ENCODE measurements at places on chromosomes 6 and 20.
A peak's percentile ranks its signal among the peaks of the same experiment; 100 is the strongest.

DNA sequence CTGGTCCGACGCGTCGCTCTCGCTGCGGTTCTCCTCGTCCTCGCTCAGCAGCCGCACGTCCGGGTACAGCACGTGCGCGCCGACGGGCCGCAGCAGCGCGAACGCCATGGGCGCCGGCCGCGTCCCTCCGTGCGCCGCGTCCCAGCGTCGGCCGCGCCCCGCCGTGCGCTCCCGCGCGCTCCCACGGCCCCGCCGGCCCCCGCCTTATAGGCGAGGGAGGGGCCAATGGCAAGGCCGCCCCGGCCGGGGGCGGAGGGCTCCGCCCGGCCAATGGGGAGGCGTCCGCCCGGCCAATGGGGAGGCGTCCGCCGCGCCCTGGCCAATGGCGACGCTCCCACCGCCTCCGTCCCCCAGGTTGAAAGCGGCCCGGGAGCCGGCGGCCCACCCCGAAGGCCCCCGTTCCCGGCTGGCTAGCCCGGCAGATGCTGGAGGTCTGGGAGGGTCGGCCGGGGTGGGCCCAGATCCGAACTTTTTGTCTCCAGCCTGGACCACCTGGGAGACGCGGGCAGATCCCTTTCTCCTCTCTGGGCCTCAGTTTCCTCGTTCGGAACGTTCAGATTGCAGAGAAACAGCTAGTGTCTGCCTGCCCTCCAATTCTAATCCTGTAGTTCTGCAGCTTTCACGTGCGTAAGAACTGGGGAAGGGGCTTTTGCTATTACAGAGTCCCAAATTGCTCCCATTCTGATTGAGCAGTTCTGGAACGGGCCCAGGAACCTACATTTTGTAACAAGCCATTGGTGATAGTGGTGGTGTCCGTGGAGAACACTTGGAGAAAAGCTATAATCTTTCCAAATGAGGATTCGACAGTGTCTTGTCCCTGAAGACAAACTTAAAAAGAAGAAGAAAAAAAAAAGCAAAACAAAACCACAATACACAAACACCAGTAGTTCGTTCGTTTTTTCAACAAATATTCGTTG lies at the start of gene TCF15:
Gene TCF15 (minus strand): TSS at position 180 of the 917 bp plus-strand sequence. CDS start 72 bp downstream, at position 108.
- DNase-seq = no peak

GRCh38 chr6:146335336-146335735 lies 208.3 kb upstream of the RAB32 start:
- DNase-seq = no peak

DNA sequence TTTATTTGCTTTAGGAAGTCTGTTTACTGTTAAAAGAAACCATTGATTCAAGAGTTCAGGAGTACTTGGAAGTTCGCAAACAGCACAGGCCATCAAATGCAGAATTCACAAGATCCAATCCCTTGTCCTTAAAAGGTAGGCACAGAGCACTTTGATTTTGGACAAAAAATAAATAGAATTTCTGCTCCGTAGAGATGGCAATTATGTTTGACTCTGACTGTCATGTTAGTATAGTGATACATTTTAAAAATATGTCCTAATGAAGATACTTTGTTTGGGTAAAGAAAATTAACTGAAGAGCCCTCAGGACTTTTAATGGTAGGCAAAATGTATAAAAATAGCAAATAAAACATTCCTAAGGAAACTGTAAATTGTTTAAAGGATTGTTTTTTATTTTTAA lies 113.1 kb downstream of the JAG1 start:
- DNase-seq = no peak

- no peak for DNase-seq
These were observed 48.8 kb downstream of the PRR18 start for GRCh38 chr6:166259296-166259977.

DNA sequence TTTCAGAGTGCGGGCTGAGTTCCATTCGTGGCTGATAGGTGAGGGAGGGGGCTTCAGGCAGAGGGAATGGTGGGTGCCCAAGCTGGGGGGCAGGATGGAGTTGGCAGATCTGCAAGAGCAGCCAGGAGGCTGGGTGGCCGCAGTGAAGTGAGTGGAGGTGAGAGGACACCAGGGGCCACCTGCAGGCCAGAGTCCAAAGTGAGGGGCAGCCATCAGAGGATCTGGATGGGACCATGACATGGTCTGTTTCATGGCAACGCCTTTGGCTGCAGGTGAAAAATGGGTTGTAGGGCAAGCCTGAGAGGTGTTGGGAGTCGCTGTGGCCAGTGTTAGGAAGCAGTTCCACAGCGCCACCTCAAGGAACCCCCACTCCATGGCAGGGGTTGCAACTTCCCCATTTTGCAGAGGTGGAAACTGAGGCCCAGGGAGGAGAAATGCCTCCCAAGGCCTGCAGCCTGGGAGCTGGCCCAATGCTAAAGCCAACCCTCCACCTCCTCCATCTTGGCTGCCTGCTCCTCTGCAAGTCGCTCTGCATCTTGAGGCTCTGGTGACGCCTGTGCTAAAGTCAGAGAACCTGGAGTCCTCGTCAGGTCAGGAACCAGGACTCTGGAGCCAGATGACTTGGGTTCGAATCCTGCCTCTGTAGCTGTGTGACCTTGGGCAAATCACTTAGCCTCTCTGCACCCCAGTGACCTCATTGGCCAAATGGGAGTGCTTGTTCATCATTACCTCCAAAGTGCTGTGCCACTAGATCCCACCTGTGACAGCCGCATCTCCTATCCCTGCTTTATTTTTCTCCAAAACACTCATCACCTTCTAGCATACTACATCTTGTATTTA lies 153.8 kb downstream of the CEBPB start:
- DNase-seq = no peak

GRCh38 chr6:123625696-123626095 lies 11.1 kb downstream of the TRDN start:
- DNase-seq = no peak

- no peak for DNase-seq
These were observed 2.1 kb downstream of the UBE2J1 start for GRCh38 chr6:89350281-89350966.

GRCh38 chr20:35615667-35616464 lies at the start of gene SPAG4:
Gene SPAG4 (plus strand): TSS chr20:35615829. CDS start chr20:35616004, 175 bp downstream.
- no peak for DNase-seq

DNA sequence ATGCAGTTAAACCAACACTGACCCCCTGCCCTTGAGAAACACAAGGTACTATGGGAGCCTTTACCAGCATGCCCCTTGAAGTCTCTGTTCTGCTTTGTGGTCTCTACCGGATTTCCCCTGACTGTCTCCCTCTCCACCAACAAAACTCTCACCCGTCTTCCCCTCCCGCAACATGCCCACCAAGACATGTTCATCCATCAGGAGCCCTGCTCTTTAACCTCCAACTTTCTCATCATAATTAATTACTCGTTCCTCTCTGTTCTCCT lies 1.1 kb downstream of the ZNF165 start:
- no peak for DNase-seq

GRCh38 chr20:38970302-38970701 lies 8.2 kb downstream of the DHX35 start:
- peak; percentile 70 for DNase-seq

DNA sequence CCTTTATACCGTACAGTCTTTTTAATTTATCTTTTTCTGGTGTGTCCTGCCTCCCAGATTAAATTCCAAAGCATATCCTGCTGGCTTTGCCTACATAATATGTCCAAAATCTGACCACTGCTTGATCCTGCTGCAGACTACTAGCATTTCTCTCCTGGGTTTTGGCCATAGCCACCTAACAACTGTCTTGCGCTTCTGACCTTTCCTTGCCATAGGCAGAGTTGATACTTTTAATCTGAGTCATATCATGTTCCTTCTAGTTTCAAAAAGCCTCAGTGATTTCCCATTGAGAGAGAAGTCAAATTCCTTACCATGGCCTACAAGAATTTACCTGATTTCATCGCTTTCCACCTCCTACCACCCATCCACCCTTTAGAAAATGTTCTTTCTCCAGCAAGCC lies 104.8 kb downstream of the BCKDHB start:
- no peak for DNase-seq

DNA sequence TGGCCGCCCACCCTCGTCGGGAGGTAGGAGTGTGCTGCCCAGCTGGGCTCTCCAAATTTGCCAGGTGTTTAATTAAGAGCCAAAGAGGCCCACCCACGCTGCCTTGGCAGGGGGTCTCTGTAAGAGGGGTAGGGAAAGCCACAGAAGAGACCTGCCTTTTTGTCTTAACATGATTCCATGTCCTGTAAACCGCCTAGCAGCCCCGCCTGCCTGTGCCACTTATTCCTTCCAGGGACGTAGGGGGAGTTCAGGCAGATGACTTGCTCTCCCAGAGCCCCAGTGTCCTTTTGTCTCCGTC lies 2.1 kb downstream of the FAM210B start:
- DNase-seq = no peak

DNA sequence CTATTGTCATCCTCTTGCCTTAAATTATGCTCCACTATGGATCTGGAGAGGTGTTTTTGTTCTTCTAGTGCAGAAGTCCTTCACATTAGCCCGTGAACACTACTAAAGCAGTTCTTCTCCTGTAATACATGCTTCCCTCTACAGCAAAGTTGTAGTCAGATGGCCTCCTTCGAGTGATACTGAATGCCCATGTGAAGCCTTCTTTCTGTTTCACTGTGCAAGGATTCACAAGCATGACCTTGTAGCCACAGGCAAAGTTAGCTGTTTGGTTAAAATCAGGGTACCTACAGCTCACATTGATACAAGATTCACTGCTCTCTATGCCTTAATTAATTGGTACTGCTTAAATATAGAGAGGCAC lies 47.6 kb downstream of the ARHGAP18 start:
- DNase-seq = no peak

GRCh38 chr6:98864497-98864896 lies 30.1 kb downstream of the POU3F2 start:
- no peak for DNase-seq

GRCh38 chr20:22430154-22430745 lies 154.1 kb downstream of the FOXA2 start:
- DNase-seq = no peak

DNA sequence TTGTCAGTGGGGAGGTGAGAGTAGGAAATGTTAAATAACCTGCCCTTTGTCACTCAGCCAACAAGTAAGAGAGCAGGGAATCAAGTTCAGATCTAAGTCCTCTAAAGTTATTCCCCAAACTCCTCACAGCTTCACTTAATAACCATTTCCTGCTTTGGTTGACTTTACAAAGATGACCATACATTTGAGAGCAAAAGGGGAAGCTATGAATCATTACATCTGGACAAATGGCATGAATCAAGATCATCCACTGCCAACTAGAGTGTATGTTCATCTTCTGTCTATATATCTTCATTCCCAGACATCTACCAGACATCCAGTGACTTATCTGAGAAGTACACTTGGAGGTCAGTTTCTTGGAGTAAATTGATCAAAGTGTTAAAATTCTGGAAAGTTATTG lies 15.1 kb upstream of the HIVEP2 start:
- no peak for DNase-seq

GRCh38 chr6:134172706-134173365 lies 120.4 kb upstream of the SLC2A12 start:
- DNase-seq = no peak

DNA sequence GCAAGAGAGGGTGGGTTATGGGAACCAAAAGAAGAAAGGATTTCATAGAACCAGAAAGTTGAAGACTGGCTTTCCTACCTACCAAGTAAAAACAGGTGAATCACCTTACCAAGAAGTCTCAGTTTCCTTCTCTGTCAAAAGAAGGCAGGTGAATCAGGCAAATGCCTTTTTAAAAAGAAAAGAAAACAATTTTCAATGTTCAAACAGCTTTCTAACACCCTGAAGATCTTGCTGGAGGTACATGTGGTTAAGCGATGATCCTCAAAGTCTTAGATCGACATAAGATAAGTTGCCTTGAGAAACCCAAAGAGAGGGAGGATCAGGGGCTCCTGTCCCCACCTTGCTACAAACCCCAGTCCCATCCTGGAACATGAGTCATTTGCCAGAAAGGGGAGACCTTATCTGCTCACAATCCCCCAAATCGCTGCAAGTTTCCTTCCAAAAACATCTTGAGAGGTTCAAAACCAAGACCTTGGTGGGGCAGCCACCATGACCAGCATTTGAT lies 71.6 kb downstream of the NFATC2 start:
- no peak for DNase-seq

- DNase-seq = no peak
These were observed 45.3 kb downstream of the CLIC5 start for GRCh38 chr6:45970326-45970725.

DNA sequence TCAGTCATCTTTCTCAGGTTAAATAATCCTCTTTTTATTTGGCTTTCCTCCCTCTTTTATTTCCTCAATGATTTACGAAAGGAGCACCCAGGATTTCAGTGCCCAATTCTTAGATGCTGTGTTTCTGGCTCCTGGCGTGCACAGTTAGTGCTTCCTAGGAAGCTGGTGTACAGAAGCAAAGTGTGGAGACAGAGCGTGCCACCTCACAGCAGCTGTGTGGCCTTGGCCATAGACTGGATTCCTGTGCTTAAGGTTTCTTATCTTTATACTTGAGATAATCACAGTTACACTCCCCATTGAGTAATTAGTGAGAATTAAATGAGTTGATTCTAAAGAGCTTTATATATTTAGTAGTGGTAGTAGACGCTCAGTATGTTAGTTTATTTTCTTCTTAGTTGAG lies 39.7 kb upstream of the GJA1 start:
- no peak for DNase-seq

DNA sequence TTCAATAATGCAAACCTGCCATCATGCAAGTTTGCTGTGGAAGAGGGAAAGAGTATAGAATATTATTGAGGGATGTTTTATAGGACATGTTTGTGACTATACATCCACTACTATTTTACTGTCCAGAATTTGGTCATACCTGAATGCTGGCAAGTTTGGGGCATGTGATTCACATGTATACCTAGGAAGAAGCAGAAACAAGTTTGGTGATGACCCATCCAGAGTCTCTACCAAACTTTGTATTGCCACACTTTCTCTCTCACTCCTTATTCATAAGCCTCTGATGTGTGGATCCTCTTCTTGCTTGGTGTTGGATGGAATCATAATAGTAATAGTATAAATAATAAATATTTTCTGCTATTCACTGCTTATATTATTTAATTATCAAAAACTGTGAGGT lies 108.5 kb upstream of the FLRT3 start:
- DNase-seq = no peak

- DNase-seq = no peak
These were observed 268.3 kb downstream of the TFAP2C start for GRCh38 chr20:56897318-56897957.

- DNase-seq = no peak
These were observed 67.2 kb upstream of the TRAF3IP2 start for GRCh38 chr6:111672761-111673450.

DNA sequence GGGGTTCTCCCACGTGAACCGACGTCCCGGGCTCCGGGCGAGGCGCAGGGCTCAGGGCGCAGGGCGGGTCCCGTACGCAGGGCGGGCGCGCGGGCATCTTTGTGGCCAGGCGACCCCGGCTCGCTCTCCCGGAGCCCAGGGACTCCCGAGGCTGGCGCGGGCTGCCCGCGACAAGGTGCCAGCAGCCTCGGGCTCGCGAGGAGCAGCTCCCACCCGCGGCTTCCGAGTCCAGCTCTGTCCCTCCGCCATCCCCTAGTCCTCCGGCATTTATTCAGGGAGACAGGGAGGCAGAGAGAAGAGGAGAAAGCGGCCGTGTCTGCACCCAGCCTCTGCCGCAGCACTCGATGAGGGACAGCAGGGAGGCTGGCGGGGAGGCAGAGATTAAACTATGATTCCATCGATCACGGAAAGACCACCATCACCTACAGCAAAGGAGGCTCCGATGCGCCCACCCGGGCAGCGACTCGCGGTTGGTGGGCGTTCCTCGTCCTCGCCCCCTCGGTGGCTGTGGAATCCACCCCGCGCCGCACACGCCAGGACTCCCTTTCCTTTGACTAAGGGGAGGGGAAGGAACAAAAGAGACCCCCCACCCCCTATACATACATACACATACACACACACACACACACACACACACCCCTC lies 1.1 kb downstream of the RGS17 start:
- DNase-seq = no peak

GRCh38 chr20:5511930-5512329 lies 195.2 kb upstream of the PROKR2 start:
- no peak for DNase-seq
